ENCODE measurements at places on chromosomes 5 and 9.

DNA sequence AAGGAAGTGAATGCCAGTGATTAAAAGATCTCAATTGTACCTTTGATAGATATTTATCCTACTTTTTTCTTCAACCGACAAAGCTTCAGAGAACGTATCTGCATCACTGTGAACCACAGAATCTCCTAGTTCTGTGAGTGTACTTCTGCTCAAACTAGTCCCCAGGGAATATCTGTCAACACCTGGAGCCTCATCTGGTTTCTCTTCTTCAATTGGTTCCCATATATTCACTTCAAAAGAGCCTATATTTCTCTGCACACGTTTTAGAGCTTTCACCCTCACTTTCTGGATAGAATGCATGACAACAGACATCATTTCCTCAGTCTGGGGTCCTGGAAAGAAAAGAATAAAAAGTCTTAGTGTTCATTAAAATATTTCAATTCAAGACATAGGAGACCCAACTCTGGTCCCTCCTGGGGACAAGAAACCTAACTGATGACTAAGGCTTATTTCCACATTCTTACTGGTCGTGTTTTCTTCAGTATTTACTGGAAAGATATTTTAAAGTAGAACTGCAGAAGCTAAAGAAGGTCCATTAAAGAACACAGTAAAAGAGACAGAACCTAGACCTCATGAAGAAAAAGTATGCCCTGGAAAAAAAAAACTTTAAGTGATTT, 64.3 kb downstream of the CPLANE1 start:
- DNase-seq, result no peak

DNA sequence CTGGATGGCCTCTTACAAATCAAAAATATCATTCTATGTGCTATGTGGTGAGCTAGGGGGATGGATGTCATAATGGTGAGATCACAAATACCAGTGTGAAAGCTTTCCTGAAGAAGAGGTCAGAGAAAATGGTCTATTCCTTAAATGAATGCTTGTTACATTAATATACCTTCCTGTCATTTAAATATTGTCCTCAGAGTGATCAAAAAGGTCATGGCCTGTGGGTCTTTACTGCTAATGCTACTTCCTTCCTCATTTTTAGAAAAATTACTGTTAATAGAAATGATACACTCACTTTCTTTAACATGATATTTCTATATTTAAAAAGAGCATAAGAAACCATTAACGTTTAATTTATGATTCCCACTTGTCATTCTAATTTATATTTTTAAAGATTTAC, 9.7 kb downstream of the OMD start:
- no peak for DNase-seq

- no peak for DNase-seq
Measured at GRCh38 chr5:5351288-5351979, 71.0 kb upstream of the ICE1 start.

GRCh38 chr5:136242136-136242535, 49.2 kb upstream of the SMIM32 start:
- DNase-seq, result no peak

DNA sequence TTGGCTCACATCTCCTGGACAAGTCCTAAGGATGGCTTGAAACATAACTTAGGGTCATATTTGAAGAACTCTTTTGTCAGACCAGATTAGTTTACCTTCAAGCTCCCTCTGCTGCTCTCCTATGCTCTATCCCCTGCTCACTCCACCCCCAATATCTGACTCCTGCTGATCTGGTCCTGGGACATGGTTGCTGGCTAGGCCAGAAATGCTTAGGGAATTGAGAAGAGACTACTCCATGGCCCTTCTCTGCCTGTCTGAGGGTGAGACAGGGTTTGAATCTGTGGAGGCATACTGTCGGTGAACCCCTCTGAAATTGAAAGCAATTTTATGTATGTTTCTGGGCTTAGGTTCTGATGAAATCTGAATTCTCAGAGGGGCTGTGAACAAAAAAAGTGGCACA, 3.3 kb downstream of the OTULIN start:
- DNase-seq, result no peak
